ENCODE measurements at places on chromosomes 1 and 21.

DNA sequence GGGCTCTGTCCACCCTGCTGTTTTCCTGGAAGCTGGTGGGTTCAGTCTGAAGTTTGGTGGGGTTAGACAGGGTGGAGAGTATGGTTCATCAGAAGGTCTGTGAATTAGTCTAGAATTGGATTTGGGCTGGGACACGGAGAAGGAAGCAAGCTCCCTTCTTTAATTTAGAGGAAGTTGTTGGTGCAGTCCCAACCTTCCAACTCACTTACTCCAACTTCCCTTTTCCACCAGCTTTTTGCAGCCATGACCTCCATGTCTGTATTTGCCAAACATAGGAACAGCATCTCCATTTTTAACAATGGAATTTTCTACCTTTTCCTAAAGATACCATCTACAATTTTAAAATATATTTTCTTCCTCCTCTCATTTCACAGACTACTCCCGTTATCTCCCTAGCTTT lies 28.5 kb upstream of the PRELP start:
- DNase-seq = no peak

- no peak for DNase-seq
These were observed 8.9 kb downstream of the METTL13 start for GRCh38 chr1:171790318-171790717.

GRCh38 chr1:86965827-86966182 lies 51.4 kb downstream of the HS2ST1 start:
- peak; percentile 36 for DNase-seq

DNA sequence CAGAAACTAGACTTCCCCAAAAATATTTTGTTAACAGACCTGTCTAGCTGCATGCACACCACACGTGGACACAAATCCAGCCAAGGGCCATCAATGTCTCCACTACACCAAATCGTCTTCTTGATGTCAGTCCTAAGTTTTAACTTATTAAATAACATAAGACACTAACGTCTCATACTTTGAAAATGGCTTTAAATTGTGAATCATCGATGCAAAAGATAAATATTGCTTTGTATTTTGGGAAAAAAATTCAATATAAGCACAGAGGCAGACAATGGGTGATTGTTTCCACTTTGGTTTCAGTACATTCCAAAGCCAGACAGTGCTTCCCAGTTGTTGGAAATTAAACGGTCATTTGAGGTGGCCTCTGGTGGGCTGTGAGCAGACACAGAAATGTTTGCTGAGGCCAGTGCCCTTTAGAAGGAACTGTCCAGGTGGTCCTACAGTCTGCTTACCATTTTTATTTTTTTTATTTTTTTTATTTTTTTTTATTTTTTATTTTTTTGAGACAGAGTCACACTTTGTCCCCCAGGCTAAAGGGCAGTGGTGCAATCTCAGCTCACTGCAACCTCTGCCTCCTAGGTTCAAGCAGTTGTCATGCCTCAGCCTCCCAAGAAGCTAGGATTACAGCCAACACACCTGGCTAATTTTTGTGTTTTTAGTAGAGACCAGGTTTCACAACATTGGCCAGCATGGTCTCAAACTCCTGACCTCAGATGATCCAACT lies 1.8 kb upstream of the KIAA2013 start:
- no peak for DNase-seq

GRCh38 chr1:94986783-94987182 lies 59.9 kb upstream of the CNN3 start:
- no peak for DNase-seq

DNA sequence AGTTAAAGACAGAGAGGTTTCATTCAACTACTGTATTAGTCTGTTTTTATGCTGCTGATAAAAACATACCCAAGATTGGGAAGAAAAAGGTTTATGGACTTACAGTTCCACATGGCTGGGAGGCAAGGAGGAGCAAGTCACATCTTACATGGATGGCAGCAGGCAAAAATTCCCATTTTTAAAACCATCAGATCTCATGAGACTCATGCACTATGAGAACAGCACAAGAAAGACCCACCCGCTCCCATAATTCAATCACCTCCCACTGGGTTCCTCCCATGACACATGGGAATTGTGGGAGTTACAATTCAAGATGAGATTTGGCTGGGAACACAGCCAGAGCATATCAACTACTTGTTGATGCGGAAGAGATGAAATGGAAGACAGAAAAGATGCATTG lies 9.2 kb downstream of the GPR161 start:
- DNase-seq = no peak

GRCh38 chr1:28510970-28511440 lies 5.2 kb downstream of the RCC1 start:
- no peak for DNase-seq

DNA sequence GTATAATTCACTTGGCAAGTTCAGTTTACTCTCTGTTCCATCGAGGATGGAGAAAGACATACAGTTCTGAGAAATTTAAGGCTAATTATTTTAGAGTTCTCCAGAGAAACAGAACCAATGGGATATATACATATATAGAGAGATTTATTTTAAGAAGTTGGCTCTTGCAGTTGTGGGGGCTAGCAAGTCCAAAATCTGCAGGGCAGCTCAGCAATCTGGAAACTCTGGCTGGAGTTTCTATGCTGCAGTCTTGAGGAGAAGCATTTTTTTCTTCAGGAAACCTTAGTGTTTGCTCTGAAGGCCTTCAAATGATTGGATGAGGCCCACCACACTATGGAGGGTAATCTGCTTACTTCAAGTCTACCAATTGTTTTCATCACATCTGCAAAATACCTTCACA lies 34.6 kb downstream of the TRAF5 start:
- DNase-seq = no peak

- DNase-seq = no peak
These were observed 208.8 kb downstream of the FOXD2 start for GRCh38 chr1:47646676-47647075.

DNA sequence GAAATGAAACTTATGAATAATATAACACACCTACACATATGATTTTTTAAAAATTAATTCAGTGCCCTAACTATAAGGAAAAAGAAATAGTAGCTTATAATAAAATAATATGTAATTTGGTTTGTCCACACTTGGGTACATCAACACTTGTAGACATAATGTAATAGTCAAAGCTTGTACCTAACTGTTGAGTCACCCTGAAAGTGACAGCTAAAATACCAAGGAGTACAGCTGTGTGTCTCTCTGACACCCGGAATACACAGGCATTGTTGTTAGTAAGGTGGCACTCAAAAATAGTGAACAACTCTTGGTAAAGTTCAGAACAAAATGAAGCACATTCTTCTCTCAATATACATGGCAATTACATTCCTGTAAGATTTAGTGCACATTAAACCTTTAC lies 243.4 kb downstream of the TRABD2B start:
- no peak for DNase-seq

DNA sequence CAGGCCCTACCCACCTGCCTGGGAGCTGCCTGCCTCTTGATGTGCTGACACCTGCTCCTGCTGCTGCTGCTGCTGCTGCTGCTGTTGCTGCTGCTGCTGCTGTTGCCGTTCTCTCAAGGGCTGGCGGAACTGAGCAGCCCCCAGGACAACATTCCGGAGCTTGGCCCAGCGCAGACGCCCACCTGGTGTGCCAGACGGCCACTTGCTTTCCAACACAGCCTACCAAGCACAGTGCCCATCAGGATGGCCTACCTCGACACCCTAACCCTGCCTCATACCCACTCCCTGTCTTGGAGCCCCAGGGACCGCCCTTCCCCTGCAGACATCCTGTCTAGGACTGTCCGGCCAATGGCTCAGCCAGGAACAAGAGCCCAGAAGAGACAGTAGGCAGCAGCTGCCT lies 11.8 kb downstream of the DENND4B start:
- no peak for DNase-seq

GRCh38 chr1:232917053-232917452 lies 33.4 kb upstream of the NTPCR start:
- no peak for DNase-seq

DNA sequence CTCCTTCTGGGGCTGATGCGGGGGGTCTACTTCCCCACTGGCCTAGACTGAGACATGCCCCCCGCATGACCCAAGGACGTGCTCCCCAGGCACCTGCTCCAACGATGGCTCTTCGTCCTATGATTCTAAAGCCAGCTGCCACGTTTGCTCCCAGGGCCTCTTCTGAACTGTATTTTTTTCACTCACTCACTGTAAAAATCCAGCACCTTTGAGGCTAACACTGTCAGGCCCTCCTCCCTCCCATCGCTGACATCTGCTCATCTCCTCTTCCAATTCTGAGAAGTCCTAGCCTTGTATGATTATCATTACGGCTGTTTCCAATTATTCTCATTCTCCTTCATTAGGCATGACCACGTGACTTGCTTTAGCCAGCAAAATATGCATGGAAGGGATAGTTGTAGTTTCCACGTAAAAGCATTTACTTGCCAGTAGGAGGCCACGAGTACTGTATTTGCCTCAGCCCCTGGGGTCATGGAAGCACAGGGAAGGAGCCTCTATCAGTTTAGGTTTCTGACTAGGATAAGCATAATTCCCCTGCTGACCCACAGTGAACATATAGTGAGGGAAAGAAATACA lies 19.1 kb upstream of the EDN2 start:
- no peak for DNase-seq

DNA sequence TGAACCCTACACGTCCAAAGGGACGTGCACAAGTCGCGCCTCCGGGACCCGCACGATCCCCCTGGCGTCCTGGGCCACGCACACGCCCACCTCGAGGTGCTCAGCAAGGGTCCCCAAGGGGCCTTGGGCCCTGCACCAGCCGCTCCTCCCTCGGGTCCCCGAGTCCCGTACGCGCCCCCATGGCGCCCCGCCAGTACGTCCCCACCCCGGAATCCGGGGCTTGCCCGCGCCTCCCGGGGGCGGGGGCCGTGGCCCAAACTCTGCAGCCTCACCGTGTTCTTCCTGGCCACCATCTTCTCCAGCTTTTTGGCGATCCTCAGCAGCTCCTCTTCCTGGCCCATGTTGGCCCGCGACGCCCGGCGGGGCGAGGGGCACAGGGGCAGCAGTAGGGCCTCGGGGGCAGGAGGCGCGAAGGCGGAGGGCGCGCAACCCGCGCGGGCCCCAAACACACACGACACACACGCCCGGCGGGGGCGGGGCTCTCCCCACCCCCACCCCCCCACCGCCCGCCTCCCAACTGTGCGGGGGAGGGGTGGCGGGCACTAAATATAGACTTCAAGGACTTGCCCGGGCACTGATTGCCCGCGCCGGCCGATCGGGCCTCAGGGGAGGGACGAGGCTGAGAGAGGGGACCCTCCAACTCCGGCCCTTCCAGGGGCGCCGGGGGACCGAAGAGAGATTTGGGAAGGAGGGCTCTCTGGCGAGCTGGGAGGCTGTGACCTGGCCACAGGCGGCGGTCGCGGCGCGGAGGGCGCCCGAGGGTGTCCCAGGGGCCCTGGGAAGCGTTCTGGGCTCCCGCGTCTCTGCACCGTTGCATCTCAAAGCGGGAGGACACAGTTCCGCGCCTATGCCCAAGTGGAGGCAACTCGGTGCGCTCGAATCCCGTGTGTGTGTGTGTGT lies at the start of gene TCEA3:
TSS of gene TCEA3 (minus strand) at position 456 of the 900 bp plus-strand sequence. CDS start at position 341, 115 bp downstream.
- DNase-seq = peak; percentile 60

DNA sequence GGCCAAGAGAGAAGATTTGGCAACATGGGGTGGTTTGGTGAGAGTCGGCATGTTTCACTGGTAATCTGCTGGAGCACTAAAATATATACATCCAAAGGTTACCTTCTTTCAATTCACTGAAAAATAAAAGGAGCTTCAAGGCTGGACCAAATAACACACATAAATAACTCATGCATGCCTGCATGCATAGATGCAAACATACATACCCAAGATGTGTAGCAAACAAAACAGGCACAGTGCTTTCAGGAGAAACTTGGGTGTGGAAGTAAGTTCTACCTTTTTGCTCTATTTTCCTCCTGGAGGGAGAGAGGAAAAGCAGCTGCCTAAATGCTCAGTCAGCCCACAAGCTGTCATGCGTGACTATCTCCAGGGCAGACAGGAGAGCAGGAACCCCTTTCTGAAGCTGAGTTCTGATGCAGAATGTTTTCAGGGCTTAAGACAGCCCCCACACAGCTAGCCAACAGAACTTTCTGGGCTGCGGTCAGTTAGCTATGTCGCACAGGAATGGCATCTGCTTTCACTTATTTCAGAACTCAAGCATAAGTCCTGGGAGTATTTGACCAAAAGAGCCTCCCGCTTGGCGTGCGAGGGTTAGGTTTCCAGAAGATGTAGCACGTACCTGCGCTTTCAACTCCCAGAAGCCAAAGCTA lies 166.2 kb downstream of the TOMM20 start:
- DNase-seq = peak; percentile 73

GRCh38 chr1:111332190-111332589 lies 41.5 kb downstream of the CHIA start:
- DNase-seq = no peak

DNA sequence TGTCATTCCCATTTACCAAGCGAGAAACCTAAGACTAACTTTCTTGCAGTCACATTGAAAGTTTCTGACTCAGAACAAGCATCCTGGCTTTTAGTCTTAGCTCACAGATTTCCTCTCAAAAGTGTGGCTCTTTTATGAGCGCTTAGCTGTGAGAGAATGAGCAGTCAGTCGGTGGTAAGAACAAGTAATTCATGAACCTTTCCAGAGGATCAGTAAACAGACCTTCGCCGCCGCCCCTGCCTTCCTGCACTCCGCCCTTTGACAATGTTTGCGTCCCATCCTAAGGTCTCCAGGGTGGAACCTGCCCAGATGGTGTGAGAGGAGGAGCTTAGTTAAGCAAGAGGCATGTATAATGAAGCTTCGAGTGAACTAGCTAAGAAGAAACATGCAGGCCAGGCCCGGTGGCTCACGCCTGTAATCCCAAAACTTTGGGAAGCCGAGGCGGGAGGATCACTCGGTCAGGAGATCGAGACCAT lies 142.4 kb downstream of the GLUL start:
- DNase-seq = peak; percentile 46

GRCh38 chr1:113904293-113904673 lies 316 bp downstream of the AP4B1 start:
- peak; percentile 46 for DNase-seq

GRCh38 chr1:166907763-166908162 lies 31.7 kb upstream of the TADA1 start:
- DNase-seq = no peak

DNA sequence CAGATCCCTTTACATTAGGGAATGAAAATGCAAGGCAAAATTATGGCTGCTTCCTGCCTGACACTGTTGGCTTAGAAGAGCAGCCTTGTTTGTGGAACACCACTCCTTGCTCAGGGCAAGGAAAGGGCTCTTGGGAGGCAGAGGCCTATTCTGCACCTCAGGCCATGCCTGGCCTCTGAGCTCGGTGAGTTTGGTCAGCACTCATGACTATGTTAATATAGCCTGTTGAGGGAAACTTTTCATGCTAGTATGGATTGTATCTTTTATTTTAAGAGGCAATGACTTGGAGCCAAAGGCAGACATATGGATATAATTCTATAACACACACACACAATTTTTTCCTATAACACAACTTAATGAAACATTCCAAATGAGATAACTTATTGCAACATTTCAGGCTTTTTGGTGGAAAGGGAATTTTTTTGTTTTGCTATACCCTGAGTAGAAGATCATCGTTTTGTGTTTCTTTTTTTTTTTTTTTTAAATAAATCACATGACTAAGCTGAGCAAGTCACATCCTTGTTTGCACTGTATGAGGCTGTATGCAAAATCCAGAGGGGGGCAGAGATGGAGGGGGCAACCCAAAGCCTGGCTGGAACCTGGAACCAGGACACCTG lies 5.6 kb upstream of the YRDC start:
- no peak for DNase-seq

- no peak for DNase-seq
These were observed 75.7 kb downstream of the PHTF1 start for GRCh38 chr1:113683384-113684152.

GRCh38 chr1:37432716-37433115 lies 41.7 kb upstream of the ZC3H12A start:
- no peak for DNase-seq
